CD4-positive, alpha-beta T cell treated with Interleukin-15 for 1 hour (primary cell): ENCODE measurements at places on chromosomes 1 and 21.

- no peak for DNase-seq
These were observed 7.7 kb upstream of the HLCS start for GRCh38 chr21:36973986-36974850.

GRCh38 chr1:241711326-241711725 lies 59.2 kb downstream of the WDR64 start:
- DNase-seq: no peak

GRCh38 chr1:207806531-207807325 lies 54.9 kb downstream of the CD46 start:
- no peak for DNase-seq

DNA sequence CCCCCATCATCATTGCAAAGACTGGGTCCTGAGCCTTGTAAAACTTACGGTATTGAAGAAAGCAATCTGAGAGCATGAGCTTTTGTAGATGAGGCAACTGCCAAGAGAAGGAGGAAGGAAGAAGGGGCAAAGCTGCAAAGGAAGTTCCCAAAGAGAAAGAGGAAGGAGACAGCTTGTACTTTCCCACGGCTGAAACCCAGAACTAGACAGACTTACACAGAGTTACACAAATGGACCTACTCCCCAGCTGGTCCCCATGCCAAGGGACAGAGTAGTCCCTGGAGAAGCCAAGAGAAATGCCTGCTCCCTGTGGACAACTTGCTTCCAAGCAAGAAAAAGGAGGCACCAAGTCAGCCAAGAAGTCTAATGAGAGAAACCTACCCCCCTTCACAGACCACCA lies 22.6 kb downstream of the SLC5A9 start:
- peak; percentile 39 for DNase-seq

- DNase-seq: no peak
These were observed 597.8 kb downstream of the KIF26B start for GRCh38 chr1:245752561-245752960.

- no peak for DNase-seq
These were observed 218.8 kb downstream of the NEGR1 start for GRCh38 chr1:72063364-72064044.

DNA sequence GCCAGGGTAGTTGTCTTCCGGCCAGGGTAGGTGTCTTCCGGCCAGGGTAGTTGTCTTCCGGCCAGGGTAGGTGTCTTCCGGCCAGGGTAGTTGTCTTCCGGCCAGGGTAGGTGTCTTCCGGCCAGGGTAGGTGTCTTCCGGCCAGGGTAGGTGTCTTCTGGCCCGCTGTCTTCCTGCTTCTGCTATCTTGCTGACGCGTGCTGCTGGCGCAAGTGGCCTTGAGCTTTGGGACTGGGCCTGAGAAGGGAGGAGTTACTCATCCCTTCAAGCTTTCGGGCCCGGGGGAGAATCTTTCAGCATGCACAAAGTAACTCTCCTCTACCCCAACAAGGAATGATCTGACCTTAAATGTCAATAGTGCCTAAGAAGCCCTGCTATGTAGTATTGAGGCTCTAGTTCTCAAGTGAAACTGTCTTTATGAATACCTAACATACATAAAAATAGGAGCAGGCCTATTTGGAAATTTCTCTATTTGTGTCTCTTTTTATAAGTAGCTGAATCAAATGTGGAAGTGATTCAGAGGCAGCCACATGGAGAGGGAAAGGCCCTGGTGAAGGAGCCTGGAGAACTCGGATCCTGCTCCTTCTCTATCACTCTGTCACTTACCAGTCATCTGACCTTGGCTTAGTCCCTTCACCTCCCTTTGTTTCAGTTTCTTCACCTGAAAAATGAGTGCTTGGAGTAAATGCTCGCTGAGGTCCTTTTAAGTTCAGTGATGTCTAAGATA lies 65.6 kb downstream of the RGL1 start:
- DNase-seq: no peak

- no peak for DNase-seq
These were observed 5.6 kb downstream of the ARHGAP29 start for GRCh38 chr1:94231746-94232145.

DNA sequence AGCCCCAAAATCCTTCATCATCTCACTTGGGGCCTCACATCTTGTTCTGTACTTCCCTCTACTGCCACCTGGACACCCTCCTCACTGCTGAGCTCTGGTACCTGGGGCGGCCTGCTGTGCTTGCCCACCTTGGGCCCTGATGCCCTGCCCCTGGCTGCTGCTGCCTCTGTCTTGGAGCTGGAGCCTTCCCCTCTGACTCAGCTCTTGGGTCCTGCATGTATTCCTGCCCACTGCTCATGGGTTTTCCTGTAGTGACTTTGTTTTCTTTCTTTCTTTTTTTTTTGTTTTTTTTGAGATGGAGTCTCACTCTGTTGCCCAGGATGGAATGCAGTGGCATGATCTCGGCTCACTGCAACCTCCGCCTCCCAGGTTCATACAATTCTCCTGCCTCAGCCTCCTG lies 37.5 kb downstream of the TRAPPC10 start:
- DNase-seq: no peak

GRCh38 chr1:113793878-113794834 lies 18.1 kb downstream of the RSBN1 start:
- no peak for DNase-seq

DNA sequence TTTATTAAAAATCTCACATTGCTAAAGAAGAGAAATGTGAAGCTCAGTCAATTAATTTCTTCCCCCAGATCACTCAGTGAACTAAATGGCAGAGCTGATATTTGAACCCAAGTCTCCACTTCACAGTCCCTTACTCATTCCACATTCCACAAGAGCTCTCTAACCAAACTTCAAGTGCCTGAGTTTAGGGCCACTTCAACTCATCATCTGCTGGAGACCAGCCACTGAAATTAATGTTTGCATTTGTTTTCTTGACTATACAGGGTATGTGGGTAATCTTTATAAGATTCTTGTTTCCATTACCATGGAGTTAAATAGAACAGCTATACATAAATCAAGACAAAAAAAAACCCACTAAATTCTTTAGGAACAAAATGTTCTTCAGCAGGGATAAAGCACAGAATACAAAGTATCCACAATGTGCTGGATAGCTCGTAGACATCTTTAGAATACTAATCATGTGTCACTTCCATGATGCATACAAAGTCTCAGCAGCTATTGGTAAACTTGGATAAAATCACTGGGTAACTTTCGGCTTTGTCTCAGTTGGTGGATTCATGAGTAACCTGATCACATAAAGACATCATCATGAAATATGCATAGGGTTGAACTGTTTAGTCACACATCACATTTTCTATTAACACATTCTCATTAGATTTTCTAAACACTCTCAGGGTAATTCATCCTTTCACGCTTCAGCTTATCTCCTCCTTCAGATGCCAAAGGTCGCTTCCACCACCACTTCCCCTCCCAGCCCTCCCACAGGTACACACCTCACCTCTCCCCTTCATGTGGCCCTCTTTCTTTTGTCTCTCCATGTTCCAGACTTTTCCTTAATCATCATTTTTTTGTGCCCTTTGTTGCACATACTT lies 89.8 kb downstream of the LRRC53 start:
- no peak for DNase-seq

- no peak for DNase-seq
These were observed 104.3 kb downstream of the LACTBL1 start for GRCh38 chr1:22868331-22868730.
